Mammary microvascular endothelial cell (primary cell): ENCODE measurements at places on chromosomes 5 and 9. TPM values are rescaled to one million over a fixed set of nuclear protein-coding genes. Genes with fewer than 3 reads are reported as not detected.

PFN3 gene
- total RNA-seq: not detected in 2 replicates

CCDC187 gene
- not detected in 2 replicates for total RNA-seq

CTXN3 gene
- total RNA-seq: not detected in 2 replicates

PPP1R26 gene
- total RNA-seq: 5.0 and 6.1 TPM in 2 replicates

LTC4S gene
- not detected in 2 replicates for total RNA-seq

SMIM33 gene
- not detected in 2 replicates for total RNA-seq

TUSC1 gene
- 11.8 and 13.1 TPM in 2 replicates for total RNA-seq

FABP6 gene
- total RNA-seq: not detected in 2 replicates

SIT1 gene
- not detected in 2 replicates for total RNA-seq

ORM2 gene
- total RNA-seq: not detected in 2 replicates

S100Z gene
- not detected in 2 replicates for total RNA-seq

GBGT1 gene
- 6.0 and 6.4 TPM in 2 replicates for total RNA-seq
